Mesothelial cell of epicardium (in vitro differentiated cells): ENCODE measurements at places on chromosomes 3 and 15. TPM values are rescaled to one million over a fixed set of nuclear protein-coding genes. Genes with fewer than 3 reads are reported as not detected.

- peaks cover 7% of the 10 kb centered on the region for H3K27me3 ChIP-seq
- H3K4me3 ChIP-seq: no peak overlapping the region
- DNase-seq: no peak
- no peaks in the 10 kb centered on the region for H3K4me1 ChIP-seq
Measured at GRCh38 chr15:60673918-60674558, 195.1 kb upstream of the ICE2 start.

The TEX55 gene
- total RNA-seq: not detected in 3 replicates

DNA sequence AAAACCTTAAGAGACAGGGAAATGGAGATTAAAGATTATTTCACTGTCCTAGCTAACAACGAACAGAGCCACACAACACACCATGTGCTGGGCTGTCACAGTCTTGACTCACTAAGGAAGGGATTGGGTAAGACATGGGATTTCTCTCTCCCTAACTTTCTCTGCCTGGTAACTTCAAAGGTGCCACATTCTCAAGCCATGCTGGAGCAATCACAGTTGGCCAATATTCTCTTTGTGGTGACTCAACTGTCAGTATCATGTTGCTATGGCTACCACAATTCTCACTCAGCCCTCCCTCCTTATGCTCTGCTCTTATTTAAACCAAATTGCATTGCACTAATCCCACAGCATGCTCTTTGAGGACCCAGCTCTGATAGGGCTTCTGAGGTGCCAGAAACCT is 74.0 kb downstream of the OXNAD1 start:
- no peak for DNase-seq
- no peaks in the 10 kb centered on the region for H3K4me1 ChIP-seq
- no peak overlapping the region for H3K27ac ChIP-seq
- H3K27me3 ChIP-seq: no peaks in the 10 kb centered on the region

GRCh38 chr3:36743826-36744225 is 20.5 kb downstream of the DCLK3 start:
- no peak overlapping the region for H3K4me3 ChIP-seq
- no peak for DNase-seq
- H3K4me1 ChIP-seq: no peaks in the 10 kb centered on the region
- H3K36me3 ChIP-seq: no peaks in the 10 kb centered on the region
- H3K27me3 ChIP-seq: peaks cover 58% of the 10 kb centered on the region

DNA sequence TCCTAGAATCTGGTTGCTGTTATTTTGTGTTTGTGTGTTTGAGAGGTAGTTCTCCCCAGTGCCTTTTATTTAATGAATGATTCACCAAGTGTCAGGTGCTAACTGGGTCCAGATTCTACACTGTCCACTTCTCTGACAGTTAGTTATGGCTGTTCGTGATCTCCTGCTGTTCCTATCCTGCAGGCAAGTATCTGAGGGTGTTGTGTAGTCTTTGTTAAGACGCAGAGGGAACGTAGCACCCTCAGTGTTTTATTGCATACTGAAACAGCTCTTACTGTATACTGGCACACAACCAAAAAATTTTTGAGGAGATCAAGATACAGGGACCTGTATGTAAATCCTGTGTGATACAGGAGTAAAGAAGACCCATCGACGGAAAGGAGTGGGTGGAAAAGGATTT is 1271.3 kb downstream of the ROBO1 start:
- no peaks in the 10 kb centered on the region for H3K27me3 ChIP-seq
- no peak for DNase-seq

DNA sequence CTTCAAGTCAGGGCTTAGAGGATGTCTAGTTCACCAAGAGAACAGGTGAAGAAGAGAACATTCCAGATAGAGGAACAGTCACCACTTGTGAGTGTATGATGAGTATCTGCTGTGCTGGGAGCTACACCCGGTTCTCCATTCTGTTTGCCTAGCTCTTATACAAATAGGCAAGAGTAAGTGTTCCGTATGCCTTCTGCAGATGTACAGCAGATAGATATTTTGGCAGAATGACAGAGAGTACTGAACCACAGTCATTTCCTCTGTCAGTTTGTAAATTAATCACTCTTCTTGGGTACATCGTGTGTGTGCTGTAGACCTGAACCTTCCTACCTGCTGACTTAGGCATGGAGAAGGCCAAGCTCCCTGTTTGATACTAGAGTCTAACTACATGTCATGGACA is 108.3 kb upstream of the CTDSPL start:
- no peak overlapping the region for H3K4me3 ChIP-seq
- no peaks in the 10 kb centered on the region for H3K4me1 ChIP-seq
- no peak for DNase-seq
- H3K27me3 ChIP-seq: no peaks in the 10 kb centered on the region
- H3K36me3 ChIP-seq: peaks cover 7% of the 10 kb centered on the region
- no peak overlapping the region for H3K27ac ChIP-seq

DNA sequence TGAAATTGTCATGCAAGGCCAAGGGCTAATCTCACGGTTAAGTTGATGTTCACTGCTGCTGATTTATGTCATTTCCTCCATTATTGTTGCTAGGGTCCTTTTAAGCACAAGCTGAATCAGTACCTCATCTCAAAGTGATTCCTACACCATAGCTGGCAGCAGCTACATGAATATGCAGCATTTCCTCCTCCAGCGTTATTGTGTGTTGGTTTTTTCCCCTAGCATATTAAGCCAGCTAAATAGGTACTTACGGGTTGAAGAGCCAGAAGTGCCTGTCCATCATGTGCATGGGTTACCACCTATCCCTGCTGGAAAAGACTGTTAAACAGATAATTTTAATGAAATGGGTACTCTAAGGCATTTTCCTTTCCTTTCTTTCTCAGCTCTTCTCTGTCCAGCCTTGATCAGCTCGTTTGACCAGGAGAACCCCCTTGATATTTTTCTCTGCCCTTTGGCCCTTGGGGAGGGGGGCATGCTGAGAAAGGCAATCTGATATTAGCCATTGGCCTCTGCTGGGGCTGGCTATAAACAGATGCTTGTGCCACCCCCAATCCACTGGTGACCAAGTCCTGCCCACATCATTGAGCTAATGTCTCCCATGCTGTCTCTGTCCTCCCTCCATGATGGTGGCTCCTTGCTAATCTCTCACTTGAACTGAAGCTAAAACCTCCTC is 115.6 kb upstream of the PLXNA1 start:
- no peaks in the 10 kb centered on the region for H3K27me3 ChIP-seq
- peak; percentile 29 for DNase-seq
- no peak overlapping the region for H3K27ac ChIP-seq
- H3K4me1 ChIP-seq: peaks cover 7% of the 10 kb centered on the region

The GOLGA6D gene
- 0.16 to 0.18 TPM in 2 of 3 replicates, not detected in the other for total RNA-seq

GRCh38 chr15:70258369-70259027 is 160.8 kb upstream of the TLE3 start:
- no peak overlapping the region for H3K4me3 ChIP-seq
- H3K27me3 ChIP-seq: peaks cover 5% of the 10 kb centered on the region
- H3K4me1 ChIP-seq: peaks cover 41% of the 10 kb centered on the region
- no peak for DNase-seq
- H3K27ac ChIP-seq: no peak overlapping the region

- no peaks in the 10 kb centered on the region for H3K27me3 ChIP-seq
- H3K27ac ChIP-seq: no peak overlapping the region
- H3K36me3 ChIP-seq: no peaks in the 10 kb centered on the region
- peaks cover 21% of the 10 kb centered on the region for H3K4me1 ChIP-seq
Measured at GRCh38 chr3:142944342-142944741, 19.1 kb downstream of the PAQR9 start.

The SPINT1 gene
- total RNA-seq: 141 to 152 TPM (median 147 TPM) in 3 replicates

The STT3B gene
- 206 to 214 TPM (median 210 TPM) in 3 replicates for total RNA-seq

GRCh38 chr3:51696954-51697353 is 9.9 kb upstream of the GRM2 start:
- H3K36me3 ChIP-seq: peaks cover 8% of the 10 kb centered on the region
- H3K27me3 ChIP-seq: no peaks in the 10 kb centered on the region
- DNase-seq: no peak
- H3K4me1 ChIP-seq: no peaks in the 10 kb centered on the region
- no peak overlapping the region for H3K4me3 ChIP-seq

DNA sequence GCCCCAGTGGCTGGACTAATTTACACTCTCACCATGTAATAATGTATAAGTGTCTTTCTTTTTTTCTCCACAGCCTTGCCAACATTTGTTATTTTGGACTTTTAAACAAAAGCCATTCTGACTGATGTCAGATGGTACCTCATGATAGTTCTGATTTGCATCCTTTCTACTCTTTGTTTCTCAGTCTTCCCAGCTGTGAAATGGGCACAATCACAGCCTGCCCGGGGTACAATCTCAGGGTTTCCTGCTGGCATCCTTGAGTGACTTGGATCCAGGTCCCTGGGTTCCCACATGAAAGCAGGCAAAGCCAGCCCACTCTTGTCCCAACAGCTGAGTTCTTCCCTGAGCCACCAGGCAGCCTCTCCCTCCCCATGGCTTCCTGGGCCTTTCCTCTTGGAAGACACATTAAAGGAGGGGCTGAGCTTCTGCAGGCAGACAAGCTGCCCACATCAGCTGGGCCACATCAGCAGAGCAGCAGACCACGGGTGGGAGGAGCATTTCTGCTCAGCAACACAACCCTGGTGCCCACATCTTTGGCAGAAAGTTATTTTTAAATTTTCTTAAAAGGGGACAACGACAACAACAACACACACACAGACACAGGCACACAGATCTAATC is 82.0 kb downstream of the MYLK start:
- H3K27ac ChIP-seq: no peak overlapping the region
- peaks cover 37% of the 10 kb centered on the region for H3K27me3 ChIP-seq
- H3K36me3 ChIP-seq: no peaks in the 10 kb centered on the region
- H3K4me3 ChIP-seq: no peak overlapping the region

DNA sequence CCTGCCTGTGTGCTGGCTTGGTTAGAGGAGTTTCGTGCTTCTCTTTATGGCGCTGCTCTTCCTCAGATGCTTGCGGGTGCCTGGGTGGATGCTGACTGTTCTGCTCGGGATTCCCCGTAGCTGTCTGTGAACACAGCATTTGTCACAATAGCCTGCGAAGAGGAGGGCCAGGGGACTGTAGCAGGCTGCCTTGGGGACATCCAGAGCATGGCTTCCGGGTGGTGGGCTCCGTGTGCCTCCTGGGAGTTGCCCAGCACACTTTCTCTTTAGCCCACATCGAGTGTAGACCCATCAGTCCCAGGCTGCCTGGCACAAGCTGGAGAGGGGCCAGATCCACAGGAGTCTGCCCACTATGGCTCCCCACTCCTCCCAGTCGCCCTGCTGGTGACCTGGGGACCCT is 22.4 kb downstream of the LRRK1 start:
- no peak for DNase-seq
- no peaks in the 10 kb centered on the region for H3K4me1 ChIP-seq
- H3K27me3 ChIP-seq: no peaks in the 10 kb centered on the region
- no peak overlapping the region for H3K27ac ChIP-seq
- H3K36me3 ChIP-seq: no peaks in the 10 kb centered on the region

DNA sequence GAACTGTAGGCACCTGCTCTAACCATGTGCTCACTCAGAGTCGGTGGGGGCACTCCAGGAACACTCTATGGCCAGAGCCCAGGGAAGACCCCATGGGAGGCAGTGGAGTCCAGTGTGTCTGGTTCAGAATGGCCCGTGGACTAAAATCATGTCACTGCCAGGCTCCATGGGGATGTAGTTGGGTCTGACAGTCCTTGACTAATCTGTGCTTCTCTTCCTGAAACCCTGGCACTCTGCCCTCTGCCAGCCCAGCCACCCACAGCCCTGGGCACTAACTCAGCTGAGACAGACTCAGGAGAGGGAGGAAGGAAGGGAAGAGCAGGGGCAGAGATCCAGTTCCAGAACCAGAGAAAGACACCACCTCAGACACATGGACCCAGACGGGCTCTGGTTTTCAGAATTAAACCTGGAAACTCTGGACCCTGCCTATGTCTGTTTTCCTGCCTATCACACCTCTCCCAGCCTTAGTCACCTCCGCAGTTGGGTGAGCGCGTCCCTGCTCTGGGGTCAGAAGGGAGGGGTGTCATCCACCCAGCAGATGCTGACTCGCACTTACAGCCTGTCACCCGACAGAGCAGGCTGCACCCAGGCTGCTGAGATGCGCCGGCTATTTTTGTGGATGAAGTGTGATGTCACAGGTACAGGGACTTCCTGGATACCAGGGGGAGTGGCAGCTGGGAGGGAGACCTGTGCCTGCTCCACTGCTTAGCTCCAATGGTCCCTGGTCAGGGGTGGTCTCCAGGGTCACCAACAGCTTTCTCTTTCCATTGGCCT is 56.8 kb upstream of the INSYN1 start:
- peaks cover 21% of the 10 kb centered on the region for H3K27me3 ChIP-seq
- H3K36me3 ChIP-seq: no peaks in the 10 kb centered on the region
- peaks cover 3% of the 10 kb centered on the region for H3K4me1 ChIP-seq

The MKRN2 gene
- total RNA-seq: 34.2 to 36.4 TPM (median 34.7 TPM) in 3 replicates

- H3K4me1 ChIP-seq: peaks cover 75% of the 10 kb centered on the region
- no peaks in the 10 kb centered on the region for H3K36me3 ChIP-seq
- no peaks in the 10 kb centered on the region for H3K27me3 ChIP-seq
- no peak for DNase-seq
Measured at GRCh38 chr3:78725703-78726246, 1042.0 kb downstream of the ROBO1 start.

DNA sequence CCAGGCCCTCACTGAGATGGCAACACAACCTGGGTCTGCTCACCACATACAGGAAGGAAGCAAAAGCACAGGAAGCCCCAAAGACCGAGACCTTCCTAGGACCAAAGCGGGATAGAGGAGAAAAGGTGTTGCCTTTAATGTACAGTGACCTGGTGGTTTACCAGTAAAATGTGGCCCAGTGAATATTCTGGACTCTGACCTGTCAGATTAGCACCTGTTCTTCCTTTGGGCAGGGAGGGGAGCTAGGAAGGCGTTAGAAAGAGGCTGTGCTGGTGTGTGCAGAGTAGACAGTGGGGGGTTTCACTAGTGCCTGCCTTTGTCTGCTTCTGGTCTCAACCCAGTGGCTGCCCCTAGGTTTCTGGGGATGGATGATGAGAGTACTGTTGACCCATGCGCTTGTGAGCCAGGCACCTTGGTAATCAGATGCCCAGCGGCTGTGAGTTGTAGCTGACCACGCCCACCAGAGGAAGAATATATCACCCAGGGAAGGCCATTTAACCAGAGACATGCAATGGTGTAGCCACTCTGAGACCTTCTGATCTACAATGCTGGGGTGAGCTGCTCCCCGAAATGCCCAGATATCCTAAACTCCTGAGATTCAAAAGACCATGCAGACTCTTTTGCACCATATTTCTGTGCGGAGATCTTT is 90.1 kb upstream of the NEO1 start:
- no peak for DNase-seq
- no peaks in the 10 kb centered on the region for H3K4me1 ChIP-seq
- no peaks in the 10 kb centered on the region for H3K36me3 ChIP-seq
- H3K4me3 ChIP-seq: no peak overlapping the region
- H3K27ac ChIP-seq: no peak overlapping the region
- peaks cover 46% of the 10 kb centered on the region for H3K27me3 ChIP-seq
